ENCODE measurements at places on chromosomes 5 and 9.
A peak's percentile ranks its signal among the peaks of the same experiment; 100 is the strongest.

DNA sequence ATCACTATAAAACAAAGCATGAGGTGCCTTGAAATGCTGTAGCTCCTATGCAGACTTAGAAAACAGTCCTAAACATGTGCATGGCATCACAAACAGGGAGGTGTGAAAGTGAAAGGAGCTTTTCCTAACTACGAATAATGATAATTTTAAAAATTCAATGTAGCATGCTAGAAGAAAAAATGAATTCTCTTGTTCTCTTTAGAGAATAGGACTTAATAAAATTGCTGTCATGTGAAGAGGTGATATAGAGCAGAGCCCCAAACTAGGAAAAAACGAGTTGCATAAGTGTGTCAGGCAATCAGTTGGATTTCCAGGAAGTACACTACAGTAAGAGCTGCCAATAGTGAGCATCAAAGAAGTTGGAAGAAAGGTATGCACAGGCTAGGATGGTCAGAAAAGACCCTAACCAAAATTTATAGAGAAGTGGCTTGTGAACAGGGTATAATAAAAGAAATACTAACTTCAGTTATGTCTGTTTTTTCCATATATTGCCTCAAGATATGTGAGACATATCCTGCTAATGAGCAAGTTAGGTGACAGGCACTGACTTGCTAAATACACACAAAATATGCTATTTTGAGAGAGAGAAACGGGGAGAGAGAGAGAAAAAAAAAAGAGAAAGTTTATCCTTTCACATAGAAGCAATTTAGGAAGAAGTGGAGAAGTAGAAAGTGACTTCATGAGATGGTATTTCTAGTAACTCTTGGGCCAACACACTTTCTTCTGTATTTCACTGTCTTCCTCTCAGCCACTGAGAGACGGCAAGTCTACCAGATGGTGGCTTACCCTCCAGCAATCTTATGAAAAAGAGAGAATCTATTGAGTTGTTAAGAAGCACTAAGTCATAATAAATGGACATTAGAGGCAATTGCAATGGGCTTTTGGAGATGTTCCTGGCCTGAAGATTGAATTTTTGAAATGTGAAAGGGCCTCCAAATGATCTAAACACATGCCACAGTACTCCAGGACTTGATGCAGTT, 18.0 kb downstream of the ITGA2 start:
- DNase-seq = no peak

DNA sequence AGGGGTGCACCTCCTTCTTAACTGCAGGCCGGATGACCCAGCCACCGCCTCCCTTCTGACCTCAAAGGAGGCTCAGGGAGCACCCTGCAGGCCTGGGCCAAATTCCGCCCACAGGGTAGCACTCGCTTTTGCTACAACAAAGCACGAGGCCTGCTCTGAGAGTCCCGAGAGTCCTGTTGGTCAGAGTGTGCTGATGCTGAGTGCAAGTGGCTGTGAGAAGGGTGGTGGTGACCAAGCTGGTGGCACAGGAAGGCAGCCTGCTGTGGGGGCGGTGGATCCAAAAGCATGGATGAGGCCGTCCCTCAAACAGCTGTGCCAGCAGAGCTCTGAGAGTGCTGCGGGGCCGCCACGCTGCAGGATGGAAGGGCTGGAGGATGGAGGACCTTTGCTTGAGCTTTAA, 101.8 kb downstream of the AK8 start:
- DNase-seq = no peak

- DNase-seq = no peak
These were observed 14.0 kb upstream of the GPR151 start for GRCh38 chr5:146529984-146530383.

DNA sequence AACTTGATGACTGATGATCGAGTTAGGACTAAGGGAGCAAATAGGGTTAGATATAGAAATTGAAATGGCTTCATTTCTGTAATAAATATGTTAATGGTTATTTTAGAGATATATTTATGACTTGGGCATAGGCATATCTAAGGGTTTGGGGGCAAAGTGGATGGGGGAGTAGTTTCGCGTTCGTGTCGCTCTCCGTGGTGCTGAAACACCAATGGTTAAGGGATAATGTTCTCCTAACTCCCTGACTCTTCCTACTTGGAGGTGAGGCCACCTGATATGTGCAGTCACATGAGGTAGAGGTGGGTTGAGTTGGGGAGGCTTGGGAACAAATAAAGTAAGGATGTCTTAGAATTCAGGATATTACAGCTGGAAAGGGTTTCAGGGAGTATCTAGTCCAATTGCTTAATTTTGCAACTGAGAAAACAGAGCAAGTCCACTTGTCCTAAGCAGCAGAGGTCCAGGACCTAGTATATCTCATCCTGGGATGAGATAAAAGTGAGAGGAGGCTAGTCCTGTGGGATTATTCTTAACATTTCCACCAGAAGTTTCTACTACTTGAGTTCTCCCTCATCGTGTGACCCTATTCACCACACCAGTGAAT, 44.0 kb upstream of the MAP1B start:
- no peak for DNase-seq

- no peak for DNase-seq
These were observed 81.3 kb downstream of the TNC start for GRCh38 chr9:115036691-115037090.

GRCh38 chr5:74717596-74717995, 32.6 kb downstream of the HEXB start:
- no peak for DNase-seq

DNA sequence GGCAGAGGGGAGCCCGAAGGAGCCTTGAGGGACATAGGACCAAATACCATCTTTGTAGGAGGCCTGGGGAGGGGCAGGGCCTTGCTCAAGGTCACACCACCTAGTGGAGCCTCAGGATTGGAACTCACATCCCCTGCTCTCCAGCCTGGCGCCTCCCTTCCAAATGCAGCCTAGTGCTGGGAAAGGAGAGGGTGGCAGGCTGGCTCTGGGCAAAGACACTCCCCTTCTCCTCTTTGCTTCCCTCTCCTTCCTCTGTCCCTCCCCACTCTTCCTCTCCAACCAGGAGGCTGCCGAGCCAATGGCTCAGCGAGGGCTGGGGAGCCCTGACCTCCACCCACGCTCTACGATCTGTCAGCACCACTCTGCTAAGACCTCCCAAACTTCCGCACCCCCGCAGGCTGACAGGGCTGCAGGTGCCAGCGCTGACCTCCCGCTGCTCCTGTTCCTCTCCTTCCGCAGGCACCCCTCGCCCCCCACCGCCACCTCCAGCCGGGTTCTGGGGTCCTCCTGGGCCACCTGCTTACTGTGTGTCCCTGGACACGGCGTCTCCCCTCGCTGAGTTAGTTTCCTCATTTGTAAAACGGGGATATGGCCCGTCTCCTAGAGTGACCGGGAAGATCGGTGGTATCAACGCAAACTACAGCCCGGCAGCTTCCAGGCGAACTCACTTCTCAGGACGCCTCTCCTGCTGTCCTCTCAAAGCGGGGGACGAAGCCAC, 52.9 kb downstream of the C9orf50 start:
- DNase-seq = no peak

DNA sequence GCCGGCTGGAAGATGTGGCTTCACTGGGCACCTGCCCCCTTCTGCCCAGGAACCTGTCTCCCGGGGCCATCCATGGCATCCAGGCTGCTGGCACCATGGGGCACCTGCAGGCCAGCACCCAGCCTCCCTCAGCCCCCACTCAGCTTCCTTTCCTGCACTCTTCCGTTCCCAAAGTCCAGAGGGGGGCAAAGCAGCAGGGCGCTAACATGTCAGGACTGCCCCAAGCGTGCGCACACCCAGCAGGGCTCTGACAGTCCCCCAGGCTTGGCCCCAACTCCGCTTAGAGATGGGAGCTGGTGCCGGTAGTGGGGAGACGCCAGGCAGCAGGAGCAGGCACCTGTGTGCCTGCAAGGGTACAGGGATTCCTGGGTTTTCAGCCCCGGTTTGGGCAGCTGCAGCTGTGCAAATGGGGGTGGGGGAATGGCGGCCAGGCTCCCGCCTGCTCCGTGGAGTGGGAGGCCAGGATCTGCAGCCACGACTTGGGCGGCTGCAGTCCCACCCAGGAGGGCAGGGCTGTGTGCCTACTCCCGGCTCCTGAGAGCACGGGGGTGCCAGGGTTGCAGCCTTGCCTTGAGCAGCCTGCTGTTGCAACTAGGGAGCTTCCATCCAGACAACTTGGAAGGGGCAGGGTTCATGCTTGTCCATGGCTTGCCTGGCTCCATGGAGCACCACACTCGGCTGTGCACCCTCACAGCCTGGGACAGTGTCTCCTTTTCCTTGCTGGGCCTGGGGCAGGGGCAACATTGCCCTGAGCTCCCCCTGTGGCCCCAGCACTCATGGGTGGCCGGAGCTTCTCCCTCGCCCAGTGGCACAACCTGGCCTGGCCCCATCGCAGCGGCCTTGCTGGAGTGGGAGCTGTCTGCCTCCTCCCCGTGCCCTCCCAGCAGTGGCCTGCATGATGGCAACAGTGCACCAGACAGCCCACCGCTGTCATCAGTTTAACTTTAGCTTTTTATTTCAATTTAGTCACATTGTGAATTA, 561.1 kb downstream of the MTRR start:
- no peak for DNase-seq

DNA sequence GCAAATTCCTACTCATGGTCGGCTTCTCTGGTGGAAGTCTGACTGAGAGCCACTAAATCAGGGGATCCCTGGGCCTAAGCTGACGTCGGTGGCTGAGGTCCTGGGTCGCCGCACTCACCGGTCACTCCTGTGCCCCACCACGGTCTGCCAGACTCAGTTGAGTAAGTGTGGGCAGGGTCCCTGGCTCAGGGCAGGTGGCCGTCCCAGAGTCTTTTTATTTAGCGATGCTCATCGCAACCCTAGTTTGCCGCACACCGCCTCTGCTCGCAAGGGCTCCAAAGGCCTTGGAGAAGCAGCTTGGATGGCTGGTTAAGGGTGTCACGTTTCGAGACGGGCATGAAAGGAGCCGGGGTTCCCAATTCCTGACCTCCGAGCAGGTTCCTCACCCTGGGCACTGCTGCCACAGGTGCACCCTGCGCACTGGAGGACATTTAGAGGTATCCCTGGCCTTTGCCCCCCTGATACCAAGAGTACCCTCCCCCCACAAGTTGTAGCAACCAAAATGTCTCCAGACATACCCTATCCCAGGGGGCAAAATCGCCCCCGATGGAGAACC, 59.9 kb downstream of the NSUN2 start:
- no peak for DNase-seq

DNA sequence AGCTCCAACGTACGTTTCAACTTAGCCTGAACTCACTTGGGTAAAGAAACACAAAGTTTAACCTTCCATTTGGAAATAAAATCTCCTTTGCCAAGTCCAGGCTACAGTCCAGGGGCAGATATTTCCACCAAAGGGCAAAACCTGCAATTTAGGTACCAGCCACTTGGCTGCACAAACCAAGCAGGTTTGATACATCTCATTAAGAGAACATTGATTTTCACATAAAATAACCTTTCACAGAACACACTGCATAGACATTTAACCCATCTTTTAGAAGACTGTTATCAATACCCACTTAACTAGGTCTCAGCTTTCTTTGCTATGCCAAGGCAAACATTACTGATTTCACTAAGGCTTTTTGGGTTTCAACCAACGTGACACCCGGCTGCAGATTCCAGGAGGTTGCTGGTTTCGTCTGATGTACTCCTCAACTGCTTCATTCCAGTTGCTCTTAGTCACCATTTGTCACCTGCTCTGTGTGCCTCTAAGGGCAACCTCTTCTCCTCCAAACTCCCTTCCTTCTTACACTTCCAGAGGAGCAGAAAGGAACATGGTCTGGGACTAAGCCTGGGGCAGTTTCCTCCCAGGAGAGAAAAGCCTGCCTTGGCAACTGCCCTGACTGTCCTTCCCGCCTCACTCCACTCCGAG, 67.1 kb downstream of the EPB41L4B start:
- DNase-seq = no peak

DNA sequence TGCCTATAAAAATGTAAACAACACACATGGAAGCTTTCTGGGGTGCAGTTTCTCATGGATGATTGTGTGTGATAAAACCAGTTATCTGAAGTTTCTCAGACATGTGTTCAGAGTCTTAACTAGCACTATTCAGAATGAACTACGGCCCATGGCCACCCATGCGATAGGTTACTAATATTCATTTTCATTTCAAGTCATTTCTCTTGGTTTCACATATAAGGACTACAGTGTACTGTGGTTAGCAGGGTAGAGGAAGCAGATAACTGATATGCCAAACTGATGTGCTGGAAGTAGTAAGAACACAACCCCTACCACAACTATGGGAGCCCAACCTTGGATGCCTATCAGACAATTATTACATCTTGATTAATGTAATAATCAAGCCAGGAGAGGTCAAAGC, 372.1 kb downstream of the DTWD2 start:
- DNase-seq = no peak

DNA sequence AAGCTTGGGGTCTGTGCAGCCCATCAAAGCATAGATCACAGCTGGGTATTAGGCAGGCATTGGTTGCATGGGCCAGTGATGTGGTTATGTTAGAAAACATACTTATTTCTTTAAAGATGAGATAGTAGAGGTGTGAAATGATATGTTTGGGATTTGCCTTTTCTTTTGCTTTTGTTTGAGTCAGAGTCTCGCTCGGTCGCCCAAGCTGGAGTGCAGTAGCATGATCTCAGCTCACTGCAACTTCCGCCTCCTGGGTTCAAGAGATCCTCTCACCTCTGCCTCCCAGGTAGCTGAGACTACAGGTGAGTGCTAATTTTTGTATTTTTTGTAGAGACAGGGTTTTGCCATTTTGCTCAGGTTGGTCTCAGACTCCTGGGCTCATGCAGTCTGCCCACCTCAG, 84.8 kb downstream of the PDE6A start:
- DNase-seq = no peak

DNA sequence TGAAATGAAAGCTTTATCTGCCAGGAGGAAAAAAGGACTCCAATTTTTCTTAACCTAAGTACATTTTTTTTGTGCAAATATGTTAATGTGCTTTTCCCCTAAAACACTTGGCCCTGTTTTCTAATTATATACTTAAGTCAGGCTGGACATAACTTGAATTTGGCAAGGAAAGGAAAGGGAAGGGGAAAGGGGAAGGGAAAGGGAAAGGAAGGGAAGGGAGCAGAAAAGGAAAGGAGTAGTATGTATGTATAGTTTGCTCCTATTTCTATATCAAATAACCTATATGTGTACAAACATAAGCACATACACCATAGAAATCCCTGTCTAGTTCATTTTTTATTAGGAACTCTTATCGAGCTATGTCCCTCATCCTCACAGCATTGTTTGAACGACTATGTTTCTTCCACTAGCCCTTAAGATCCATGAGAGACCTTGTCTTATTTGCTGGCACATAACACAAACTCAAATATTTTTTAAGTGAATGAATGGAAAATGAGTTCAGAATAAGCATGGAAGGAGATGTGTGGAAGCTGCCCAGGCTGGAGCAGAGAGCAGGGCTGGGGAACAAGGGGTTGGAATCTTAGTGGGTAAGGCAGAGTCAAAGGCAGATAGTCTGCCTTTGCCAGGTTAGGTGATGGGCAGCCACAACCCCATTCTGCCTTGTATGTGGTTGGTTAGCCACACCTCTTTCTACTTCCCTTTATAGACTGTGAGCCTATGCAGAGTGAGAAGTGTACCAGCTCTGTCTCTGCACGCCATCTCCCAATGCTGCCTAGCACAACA, 70.0 kb downstream of the KLHL3 start:
- DNase-seq = peak; percentile 3

GRCh38 chr5:138874771-138875551, at the start of gene LRRTM2:
TSS of gene LRRTM2 (minus strand) at chr5:138875335. CDS start at chr5:138874911, 424 bp downstream.
- DNase-seq = no peak

GRCh38 chr9:114813717-114814418, 8.0 kb upstream of the TNFSF15 start:
- no peak for DNase-seq

All from stimulated activated CD8-positive, alpha-beta memory T cell treated with anti-CD3 and anti-CD28 coated beads, Interleukin-15, amount 100 ng/mL, for 4 hours (primary cell).